GM12892 (cell line): ENCODE measurements at places on chromosomes 1 and 21.

GRCh38 chr1:212291505-212292134 is 6.4 kb downstream of the PPP2R5A start:
- no peak for DNase-seq

DNA sequence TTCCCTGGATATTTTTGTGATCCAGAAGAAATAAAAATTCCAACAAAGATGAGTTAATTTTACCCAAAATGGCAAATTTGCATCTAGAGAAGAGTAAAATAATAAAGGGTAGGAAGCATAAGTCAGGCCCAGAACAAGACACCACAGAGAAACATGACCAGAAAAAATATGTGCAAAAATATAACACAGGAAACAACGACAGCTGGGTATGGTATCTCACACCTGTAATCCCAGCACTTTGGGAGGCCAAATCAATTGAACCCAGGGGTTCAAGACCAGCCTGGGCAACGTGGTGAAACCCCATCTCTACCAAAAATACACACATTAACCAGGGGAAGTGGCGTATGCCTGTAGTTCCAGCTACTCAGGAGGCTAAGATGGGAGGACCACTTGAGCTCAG is 39.7 kb upstream of the SDC3 start:
- no peak for DNase-seq

- DNase-seq: no peak
Measured at GRCh38 chr1:154736841-154737240, 128.9 kb upstream of the ADAR start.

GRCh38 chr1:45925728-45926287 is 122.4 kb downstream of the MAST2 start:
- no peak for DNase-seq

DNA sequence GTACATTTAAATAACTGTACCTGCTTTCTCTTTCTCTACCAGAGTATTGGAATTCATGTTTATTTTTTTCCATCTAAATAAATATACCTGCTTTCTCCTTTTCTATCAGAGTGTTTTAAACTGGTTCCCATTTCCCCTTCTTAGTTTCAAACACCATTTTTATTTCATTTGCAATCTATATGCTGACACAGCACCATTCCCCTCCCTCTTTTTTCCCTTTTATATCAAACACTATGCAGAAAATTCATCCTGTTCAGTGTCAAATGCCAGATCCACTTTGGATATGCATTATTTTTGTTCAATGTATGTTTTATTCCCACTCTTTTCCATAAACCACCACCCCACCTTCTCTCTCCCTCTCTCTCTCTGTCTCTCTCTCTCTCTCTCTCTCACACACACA is 85.8 kb upstream of the ST6GALNAC5 start:
- DNase-seq: no peak

DNA sequence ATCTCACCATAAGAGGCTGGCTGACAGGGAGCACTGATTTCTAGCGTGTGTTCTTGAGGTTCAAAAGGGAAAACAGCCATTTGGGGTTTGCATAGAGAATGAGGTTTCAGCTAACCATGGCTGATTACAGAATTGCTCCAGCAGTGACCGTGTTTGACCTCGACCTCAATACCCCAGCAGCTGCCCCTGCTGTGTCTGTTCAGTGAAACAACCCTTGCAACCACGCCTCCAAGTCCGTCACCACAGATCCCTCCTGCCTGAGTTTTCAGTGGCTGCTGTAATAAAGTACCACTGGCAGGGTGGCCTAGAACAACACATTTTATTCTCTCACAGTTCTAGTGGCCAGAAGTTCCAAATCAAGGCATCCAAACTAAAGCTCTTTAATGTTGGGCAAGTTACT is 147.7 kb downstream of the HUNK start:
- no peak for DNase-seq

GRCh38 chr1:222243902-222244301 is 304.0 kb downstream of the HHIPL2 start:
- no peak for DNase-seq

DNA sequence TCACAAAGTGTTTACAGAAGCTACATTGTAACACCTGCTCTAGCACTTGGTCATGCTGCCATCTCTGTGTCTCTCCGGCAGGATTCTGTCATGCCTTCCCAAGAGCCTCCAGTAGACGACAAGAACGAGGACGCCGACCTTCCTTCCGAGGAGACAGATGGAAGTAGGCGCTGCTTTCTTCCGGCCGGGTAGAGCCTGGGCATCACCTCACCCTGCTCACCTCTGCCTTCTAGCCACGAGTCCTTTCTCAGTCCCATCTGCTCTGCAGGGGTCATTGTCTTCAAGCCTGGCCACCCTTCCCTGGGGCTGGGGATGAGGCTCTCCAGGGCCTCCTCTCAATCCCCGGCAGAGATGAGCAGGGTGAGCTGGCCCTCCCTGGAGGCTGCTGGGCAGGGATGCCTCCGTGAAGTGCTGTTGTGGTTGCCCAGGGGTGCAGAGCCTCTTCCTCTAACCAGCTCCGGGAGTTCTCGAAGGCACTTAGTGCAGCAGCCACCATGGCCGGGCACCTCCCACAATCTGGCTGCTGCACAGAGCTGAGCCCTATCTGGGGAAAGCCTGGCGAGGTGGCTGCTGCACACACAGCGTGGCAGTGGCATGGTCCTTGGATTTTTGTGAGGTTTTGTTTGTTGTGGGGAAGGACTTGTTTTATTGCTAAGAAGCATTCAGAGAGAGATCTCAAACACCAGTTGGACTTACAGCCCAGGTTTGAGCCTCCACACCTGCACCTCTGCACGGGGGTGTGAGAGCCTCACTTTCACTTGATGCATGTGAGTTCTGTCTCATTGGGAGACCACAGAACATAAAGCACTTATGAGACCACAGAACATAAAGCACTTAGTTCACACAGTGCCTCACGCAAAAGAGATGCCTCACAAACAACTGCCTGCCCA is 48.4 kb downstream of the FAAP20 start:
- no peak for DNase-seq

DNA sequence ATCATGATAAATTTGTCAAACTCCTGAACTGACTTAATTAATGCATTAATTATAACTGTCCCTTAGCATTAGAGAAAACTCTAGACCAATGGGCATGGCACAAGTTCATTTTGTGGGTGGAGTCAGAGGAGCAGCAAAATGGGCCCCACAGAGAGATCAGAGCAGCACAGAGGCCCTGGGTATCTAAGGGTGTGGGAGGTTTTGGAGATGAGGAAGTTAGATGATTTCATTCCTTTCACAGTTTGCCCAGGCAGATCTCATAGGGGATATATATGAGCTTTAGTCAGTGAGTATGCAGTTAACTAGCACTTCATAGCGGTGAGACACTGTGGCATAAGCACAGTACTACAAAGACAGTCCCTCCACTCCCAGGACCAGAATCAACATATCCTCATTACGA is 117.3 kb downstream of the MAB21L3 start:
- DNase-seq: no peak

- DNase-seq: no peak
Measured at GRCh38 chr21:43731891-43732711, 13.2 kb downstream of the PDXK start.

GRCh38 chr1:183219616-183220009 is 33.5 kb downstream of the LAMC2 start:
- no peak for DNase-seq

GRCh38 chr1:160862203-160863060 is at the start of gene CD244:
Gene CD244, minus strand, starts transcription at chr1:160862887. Its CDS starts 210 bp downstream, at chr1:160862677.
- DNase-seq: no peak

DNA sequence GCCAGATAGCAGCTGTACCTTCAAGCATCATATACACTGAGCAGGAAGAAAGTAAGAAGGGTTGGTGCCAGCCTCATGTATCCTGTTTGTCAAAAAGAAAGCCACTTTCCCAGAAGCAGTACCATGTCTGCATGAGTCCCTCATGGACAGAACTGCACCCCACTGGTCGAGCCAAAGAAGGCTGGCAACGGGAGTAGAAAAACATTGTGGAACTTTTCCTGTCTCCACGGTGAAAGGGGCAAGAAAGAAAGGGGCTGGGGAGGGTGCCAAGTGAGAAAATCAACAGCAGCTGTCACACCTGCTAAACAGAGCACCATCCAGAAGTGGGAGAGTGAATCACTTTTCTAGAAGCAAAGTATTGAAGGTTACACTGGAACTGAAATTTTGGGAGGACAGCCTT is 621.7 kb downstream of the LMO4 start:
- no peak for DNase-seq

GRCh38 chr1:2514863-2515762 is 11.3 kb downstream of the PANK4 start:
- no peak for DNase-seq

- DNase-seq: no peak
Measured at GRCh38 chr1:177315261-177315660, 144.5 kb downstream of the BRINP2 start.

DNA sequence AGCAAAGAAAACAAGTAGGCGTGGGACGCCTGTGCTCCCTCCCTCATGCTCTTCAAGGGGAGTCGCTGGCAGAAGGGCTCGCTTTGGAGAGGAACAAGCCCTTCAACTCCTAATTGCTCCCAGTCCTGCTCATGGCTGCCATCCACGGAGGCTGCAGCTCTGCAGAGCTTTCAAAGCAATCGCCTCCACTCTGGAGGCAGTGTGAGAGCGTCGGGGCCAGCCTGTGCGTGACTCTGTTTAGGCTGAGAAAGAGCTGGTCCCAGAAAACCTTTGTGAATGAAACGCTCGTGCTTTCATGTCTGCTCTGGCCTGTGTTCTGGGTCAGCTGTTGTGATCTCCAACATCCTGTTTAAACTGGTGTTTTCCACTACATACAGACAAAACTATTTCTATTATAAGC is 23.9 kb upstream of the RUNX1 start:
- DNase-seq: no peak

DNA sequence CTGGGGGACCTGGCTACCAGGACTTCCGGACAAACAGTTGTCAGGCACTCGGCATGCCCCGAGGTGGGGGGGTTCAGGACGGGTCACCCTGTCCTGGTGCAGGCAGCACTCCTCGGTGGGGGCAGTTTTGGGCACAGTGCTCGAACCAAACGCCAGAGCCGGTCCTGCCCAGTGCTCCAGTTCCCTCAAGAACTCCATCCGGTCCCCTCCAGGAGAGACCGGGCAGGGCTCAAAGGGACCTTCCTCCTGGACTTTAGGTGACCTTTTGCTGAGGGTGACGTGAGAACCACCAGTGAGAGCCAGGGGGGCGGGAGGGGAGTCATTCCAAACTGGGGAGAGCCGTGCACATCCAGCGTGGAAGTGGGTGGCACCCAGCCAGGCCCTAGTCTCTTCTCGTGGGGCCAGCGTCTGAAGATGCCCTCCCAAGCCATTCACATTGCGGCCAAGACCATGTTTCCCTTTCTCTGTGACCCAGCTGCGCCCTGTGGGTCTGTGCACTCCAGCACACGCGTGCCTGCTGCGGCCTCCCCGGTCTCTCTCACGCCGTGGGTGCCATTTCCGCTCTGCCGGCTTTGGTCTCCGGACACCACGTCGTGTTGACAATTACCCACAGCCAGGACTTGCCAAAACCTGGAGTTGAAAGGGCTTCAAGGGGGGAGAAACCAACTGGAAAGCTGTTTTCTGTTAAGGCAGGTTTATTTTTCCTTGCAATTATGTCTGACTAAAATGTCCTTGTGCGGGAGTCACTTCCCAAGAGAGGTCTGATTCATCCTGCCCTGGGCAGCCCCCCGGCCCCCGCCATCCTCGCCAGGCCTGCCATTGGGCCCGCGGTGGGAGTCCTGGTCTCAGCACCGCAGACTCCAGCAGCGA is 178.8 kb upstream of the ARHGEF16 start:
- DNase-seq: no peak

DNA sequence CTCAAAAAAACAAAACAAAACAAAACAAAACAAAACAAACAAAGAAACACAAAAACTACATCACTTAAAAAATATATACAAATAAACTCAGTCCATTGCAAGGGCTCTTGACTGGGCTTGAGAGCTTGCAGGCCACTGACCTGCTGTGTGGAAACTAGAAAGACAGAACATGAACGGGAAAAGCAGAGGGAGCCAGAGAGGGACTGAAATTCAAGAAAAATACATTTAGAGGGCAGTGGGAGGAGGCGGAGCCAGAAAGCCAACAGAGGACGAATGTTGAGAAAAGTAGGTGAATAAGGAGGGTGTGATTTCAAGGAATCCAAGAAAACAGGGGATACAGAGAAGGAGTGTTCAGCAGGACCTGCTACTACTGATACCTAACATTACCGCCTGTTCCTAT is 41.4 kb upstream of the PLA2G2C start:
- no peak for DNase-seq

DNA sequence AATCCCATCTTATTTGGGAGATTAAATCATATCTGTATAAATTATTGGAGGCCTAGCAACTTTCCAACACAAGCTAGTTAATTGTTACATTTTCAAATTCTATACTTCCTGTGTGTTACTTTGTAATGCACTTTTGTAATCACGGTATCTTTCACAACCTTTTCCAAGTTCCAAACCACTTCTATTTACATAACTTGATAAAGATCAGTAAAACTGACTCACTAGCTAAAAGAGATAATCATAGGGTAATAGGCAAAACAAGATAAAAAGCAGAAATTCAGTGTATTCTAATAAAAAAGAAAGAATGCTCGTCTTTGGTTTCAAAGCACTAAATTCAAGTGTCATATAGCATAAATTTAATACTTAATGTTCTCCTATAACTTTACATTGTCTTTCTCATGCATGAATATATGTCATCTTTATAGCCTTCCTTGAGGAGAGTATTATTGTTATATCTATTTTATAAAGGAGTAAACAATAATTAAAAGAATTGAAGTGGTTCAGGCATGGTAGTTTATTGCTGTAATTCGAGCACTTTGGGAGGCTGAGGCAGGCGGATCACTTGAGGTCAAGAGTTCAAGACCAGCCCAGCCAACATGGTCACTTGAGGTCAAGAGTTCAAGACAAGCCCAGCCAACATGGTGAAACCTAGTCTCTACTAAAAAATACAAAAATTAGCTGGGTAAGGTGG is 66.4 kb downstream of the RGS13 start:
- no peak for DNase-seq

- DNase-seq: no peak
Measured at GRCh38 chr1:61326713-61327112, 244.4 kb downstream of the NFIA start.

DNA sequence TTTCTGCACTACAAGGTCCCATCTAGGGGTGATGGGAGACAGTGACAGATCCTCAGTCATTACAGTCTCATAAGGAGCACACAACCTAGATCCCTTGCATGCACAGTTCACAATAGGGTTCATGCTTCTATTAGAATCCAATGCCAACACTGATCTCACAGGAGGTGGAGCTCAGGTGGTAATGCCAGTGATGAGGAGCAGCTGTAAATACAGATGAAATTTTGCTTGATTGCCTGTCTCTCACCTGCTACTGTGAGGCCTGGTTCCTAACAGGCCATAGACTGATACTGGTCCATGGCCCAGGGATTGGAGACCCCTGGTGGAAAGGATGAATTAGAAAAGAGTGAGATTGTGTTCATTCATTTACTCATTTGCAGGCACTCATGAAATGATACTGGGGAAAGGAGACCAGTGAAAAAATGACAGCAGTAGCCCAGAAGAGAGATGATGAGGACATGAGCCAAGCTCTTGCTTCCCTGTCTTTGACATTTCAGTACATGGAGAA is 251.6 kb upstream of the DUSP10 start:
- DNase-seq: no peak

DNA sequence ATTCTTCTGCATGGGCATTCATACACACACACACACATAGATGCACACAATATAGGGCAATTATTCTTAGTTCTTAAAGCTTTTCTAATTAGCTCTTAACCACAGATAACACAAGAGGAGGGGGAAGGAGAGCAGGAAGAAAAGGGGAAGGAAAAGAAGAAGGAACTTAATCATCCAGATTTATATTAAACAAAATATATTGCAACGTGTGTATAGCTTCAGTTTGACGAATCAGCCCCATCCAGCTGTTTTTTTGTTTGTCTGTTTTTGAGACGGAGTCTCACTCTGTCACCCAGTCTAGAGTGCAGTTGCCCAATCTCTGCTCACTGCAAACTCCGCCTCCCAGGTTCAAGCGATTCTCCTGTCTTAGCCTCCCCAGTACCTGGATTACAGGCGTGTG is 21.7 kb upstream of the ANKRD13C start:
- DNase-seq: no peak
